ENCODE measurements at places on chromosomes 1 and 21. TPM values are rescaled to one million over a fixed set of nuclear protein-coding genes. Genes with fewer than 3 reads are reported as not detected.

DCDC2B gene
- not detected for total RNA-seq

LCE6A gene
- not detected for total RNA-seq

TNNI3K gene
- not detected for total RNA-seq

PDZK1IP1 gene
- total RNA-seq = not detected

B3GALT5 gene
- total RNA-seq = under 0.01 TPM

STYXL2 gene
- total RNA-seq = not detected

HMCN1 gene
- 0.15 TPM for total RNA-seq

RBP7 gene
- total RNA-seq = not detected

CRP gene
- not detected for total RNA-seq

NUP210L gene
- not detected for total RNA-seq

MTARC1 gene
- 1.7 TPM for total RNA-seq

CHD5 gene
- 0.50 TPM for total RNA-seq

CLDN8 gene
- total RNA-seq = not detected

S100A8 gene
- not detected for total RNA-seq

UTS2 gene
- total RNA-seq = 0.17 TPM

ZNF593OS gene
- not detected for total RNA-seq

SAMSN1 gene
- not detected for total RNA-seq

SEMA6C gene
- total RNA-seq = 2.1 TPM

NLRP3 gene
- total RNA-seq = not detected

ILDR2 gene
- under 0.01 TPM for total RNA-seq

KCNK1 gene
- 1.8 TPM for total RNA-seq
